Activated CD8-positive, alpha-beta memory T cell treated with anti-CD3 and anti-CD28 coated beads for 1 hour (primary cell): ENCODE measurements at places on chromosomes 3 and 15.

GRCh38 chr3:114272271-114272670 is 21.6 kb upstream of the TIGIT start:
- no peak for DNase-seq

DNA sequence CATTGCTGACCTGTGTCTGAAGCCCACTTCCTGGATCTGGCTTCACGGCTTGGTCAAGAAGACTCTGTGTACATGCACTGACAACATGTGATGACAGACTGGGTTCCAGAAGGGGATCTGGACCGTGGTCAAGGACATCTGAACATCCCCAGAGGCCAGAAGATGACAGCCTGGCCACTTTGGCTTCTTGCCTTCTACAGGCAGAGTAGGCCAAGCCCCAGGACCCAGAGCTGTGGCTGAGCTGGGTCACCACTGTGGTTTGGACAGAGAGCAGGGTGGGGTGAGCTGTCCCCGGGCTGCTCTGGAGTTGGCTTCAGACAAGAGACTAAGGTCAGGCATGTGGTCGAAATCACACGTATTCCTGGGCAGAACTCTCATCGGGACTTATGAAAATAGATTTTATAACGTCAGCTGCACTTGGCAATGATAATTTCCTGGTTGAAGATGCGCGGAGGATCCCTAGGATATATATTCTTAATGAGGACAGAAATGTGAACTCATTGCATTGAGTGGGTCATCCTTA is 114.1 kb upstream of the FRMD4B start:
- no peak for DNase-seq

DNA sequence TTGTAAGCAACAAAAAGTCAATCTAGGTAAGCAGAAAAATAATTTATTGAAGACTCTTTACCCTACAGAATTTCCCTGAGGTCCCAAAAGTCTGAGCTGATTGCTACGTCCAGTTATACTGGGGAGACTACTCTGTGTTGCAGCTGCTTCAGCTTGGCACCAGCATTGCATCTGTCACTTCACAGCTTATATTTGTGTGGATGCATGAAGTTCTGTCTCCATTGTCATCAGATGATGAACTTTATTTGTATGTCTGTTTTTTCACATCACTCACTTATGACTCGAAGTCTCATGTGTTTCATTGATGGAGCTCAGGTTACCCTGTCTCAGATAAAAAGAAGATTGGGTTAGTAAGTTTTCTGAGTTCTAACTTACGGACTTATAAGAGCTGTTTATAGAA is 75.3 kb upstream of the LRRFIP2 start:
- no peak for DNase-seq

DNA sequence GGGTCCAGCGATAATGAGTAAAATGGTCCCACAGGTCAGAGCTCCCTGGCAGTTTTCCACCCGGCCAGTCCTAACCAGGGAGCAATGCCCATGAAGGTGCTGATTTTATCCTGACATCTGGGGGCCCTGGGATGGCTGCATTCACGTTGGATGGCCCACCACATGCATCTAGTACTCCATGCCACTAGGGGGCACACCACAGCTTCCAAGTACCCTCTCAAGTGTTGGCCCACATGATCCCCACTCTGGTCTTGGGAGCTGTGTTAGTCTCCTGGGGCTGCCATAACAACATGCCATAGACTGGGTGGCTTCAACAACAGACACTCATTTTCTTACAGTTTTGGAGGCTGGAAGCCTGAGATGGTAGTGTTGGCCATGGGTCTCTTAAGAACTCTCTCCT is 225.5 kb downstream of the SLCO3A1 start:
- no peak for DNase-seq

- DNase-seq: no peak
Measured at GRCh38 chr3:138317687-138318086, 12.0 kb downstream of the NME9 start.

DNA sequence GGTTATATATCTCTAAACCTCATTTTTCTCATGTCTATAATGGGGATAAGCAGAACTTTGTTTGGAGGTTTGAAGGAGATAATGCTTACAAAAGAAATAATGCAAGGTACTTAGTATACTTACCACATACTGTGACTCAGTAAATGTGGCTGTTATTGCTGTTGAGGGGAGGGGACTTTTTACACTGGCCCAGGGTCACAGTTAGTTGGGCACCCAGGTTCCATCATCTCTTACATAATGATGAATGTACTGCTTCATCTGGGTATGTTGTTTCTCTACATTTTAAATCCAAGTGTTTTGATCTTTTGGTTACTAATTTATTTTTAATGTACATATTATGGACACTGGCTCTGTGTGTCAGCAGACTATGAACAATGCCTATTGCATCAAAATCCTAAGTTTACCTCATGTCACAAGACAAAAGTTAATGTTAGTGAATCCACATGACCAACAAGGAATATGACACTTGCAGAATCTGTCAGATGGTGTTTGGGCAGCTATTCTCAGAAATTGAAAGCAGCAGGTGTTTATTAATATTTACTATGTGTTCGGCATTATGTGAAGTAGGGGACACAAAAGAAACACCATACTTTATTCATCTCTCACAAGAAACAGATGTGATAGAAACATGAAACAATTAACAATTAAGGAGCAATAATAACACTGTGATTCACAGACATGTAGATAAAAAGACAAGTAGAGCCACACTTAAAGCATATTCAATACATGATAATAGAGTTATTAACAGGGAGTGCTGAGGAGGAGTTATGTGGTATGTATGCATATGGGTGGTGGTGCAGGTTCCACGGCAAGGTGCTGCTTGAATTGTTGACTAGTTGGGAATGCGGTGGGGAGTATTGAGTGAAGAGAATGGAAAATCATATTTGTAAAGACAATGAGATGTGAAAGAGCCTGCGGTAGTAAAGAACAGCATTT is 109.7 kb downstream of the GALK2 start:
- DNase-seq: no peak

DNA sequence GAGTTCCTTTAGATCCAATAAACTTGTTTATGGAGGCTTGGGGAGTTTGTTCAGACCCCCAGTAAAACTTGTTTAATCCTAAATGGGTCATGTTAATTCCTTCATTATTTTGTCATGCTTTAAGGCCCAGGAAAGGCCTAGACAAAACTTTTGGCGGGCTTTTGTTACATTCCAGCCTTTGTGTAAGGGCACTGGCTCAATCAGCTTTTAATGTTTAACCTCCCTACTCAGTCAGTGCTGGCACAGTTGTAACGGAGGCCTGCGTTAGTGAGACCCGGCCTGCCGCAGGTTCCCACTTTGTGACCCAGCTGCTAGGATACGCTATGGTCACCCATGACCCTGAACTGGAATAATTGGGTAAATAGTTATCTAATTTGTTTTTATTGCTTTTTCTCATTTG is 59.2 kb downstream of the OXSM start:
- no peak for DNase-seq

DNA sequence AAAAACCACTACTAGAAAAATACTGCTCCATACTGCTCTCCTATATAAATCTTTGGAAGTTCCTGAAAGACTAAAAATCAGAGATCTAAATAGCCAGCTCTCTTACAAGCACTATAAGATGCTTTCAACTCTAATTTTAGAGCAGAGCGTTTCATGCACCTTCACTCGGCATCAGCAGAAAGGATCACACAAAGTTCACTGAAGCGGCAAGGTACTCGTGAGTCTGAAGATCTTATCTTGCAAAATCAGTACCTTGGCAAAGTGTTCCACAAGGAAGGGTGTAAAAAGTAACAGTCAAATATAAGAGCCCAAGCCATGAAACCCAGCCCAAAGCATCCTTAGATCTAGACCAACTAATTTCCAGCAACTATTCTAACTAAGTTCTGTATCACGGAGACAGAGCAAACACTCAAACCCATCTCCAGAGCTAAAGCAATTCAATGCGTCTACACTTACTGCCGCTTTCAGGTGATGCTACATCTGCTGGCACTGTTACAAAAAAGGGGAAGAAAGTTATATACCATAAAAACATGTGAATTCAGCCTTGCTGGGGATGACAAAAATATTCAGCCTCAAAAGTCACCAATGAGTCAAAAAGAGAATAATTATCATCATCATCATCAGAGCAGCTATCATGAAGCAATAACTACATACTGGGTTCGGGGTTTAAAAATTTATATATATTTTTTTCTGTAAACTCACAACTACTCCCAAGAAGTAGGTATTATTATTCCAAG is 16.3 kb downstream of the VPS39 start:
- no peak for DNase-seq

DNA sequence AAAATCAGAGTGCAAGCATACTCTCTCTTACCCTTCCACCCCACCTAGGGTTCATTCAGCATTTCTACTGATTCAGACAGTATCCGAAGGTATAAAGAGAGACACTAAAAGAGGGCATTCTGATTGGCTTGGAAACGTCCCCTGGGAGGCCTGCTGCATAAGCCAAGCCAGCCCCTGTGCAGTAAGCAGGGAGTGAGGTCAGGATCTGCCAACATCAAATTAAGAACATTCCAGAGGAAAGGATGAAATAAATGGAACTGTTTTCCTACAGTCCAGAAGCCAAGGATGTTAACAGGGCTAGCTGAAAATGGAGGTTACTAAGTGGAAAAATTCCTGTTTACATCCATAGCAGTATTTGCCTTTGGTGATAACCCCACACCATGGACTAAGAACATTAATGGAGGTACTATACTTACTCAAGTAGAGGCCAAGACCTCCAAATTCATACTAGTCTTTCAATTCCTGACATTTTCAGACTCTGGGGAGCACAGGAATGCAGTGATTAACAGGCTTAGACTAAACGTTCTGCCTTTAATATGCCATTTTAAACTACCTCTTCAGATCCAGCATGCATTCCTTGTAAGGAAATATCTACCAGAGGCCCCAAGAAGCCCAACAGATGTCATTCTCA is 34.5 kb downstream of the NPTN start:
- no peak for DNase-seq

DNA sequence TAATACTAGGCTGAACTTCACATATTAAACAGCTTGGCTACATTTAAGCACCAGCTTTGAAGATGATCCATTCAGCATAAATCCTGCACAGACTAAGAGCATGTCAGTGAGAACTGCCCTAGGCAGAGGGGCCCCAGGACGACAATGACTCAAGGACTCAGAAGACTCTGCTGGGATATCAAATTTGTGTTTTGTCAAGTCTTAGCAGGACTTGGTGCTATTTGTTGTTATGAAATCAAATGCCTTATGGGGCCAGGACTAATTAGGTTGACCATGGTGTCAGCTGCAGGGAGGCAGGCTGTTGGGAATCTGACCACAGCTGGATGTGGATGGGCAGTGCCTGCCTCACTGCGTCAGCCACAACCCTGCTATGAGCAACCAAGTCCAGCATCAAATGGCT is 91.8 kb downstream of the RYR3 start:
- no peak for DNase-seq

DNA sequence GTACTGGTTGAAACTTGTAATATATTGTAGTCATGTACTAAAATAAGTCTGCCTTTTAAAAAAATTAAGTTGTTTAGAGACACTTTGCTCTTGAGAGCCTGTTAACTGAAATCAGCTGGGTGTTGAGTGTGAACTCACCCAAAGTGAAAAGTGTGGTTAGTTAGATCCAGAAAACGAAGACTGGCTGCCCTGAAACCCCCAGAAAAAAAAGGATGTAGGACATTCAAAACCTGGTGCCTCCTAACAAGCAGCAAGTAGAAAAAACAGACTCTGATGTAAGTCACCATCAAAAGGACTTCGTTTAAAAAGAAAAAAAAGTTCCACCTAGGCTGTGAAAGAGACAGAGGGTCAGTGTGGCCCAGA is 40.8 kb downstream of the UMPS start:
- DNase-seq: no peak

GRCh38 chr3:9750556-9751411 is 1.0 kb downstream of the OGG1 start:
- DNase-seq: no peak

DNA sequence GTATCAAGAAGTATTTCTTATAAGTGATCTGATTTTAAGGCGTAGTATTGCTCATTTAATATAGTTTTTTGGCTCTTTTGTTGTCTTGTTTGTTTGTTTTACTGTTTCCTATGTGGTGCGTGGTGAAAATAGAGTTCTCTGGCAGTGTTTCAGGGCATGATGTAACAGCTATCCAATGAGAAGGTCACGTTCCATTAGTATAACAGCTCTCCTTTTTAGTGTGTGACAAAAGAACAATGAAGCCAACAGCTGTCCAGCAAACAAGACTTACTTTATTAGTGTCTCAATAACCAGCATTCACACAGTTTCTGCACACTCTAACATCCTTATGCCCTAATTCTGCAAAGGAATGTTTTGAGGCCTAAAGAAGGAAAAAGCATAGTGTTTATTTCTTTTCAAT is 127.9 kb downstream of the SLC25A26 start:
- DNase-seq: no peak

GRCh38 chr3:32990116-32990515 is 38.7 kb downstream of the CCR4 start:
- no peak for DNase-seq

- no peak for DNase-seq
Measured at GRCh38 chr15:89472785-89473256, 23.6 kb downstream of the RHCG start.

DNA sequence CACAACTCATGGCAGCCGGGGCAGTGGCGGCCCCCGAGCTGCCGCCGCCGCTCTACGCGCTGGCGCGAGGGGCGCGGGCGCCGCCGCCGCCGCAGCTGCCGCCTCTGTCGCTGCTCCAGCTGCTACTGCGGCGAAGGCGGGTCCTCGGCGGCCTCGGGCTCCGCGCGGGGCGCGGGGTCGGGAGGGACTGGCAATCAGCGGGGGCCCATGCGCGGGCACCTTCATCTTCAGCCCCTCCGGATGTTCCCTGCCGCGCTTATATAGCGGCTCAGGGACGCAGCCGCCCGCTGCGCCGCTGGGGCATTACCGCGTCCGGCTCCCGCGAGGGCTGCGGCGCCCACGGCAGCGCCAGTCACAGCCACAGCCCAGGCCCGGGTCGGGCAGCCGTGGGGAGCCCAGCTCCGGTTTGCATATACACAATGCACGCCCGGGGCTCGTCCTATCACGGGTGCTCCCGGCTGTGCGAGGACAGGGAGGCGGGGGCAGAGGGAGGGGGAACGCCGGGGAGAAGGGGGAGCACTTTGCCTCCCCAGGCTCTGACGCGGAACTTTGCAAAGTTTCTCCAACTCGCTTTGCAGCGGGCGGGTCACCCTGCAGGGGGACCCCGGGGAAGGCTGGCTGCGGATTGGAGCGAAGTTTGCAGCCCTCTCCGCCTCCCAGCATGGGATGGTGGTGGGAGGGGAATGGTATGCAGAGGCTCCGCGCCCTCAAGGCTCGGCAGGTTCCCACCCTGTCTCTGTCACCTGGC is at the start of gene VGLL3:
VGLL3 (minus strand) TSS at position 416 of the 748 bp plus-strand sequence; CDS start at position 10, 406 bp downstream.
- DNase-seq: no peak

GRCh38 chr3:6301626-6302025 is 559.3 kb upstream of the GRM7 start:
- no peak for DNase-seq
